ENCODE measurements at places on chromosomes 5 and 9. TPM values are rescaled to one million over a fixed set of nuclear protein-coding genes. Genes with fewer than 3 reads are reported as not detected.

GRCh38 chr9:110143950-110144545 lies 63.9 kb downstream of the C9orf152 start:
- DNase-seq, result no peak

DNA sequence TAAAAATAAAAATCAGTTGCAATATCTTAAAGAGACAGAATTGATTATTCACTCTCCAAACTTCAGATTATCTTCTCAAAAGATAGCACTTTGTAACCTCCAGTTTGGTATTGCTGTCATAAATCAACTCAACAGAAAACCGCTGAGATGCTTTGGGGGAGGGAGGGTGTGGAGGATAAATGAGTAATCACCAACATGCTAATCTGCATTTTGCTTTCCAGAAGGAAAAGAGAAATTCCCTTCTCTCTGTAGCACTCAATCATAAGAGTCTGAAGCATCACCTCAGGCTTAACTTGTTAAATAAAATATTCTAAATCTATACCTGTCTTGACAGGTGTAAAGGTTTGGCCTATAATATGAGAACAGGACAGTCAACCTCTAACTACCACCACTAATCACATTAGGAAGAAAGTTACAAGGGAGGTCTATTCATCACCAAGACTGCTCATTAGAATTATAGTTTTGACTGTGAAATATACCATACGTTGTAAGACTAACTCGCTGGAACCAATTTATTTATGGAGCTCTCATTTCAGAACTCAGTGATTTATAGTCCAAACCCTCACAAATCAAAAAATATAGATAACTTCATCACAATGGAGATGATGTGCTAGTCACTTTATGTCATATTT lies 89.0 kb downstream of the PIK3R1 start:
- DNase-seq, result no peak

GRCh38 chr9:108093773-108094675 lies 604.5 kb upstream of the KLF4 start:
- no peak for DNase-seq

DNA sequence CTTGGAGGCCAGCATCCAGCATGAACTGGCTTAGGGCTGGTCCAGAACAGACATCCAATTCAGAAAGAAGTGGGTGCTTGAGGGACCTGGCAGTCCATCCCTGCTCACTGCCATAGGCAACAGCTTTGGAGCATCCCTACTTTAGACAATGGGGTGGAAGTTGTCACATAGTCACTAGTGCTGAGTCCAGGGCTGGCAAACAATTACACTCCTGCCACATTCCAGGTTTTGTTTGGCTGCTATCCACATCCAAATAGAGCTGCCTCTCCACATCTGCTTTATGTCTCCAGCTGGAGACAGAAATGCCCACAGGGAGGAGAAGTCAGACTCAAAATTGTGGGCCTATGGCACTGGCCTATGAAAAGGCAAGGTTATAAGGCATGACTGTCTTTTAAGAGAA lies 7.0 kb downstream of the FSTL4 start:
- DNase-seq, result no peak

DNA sequence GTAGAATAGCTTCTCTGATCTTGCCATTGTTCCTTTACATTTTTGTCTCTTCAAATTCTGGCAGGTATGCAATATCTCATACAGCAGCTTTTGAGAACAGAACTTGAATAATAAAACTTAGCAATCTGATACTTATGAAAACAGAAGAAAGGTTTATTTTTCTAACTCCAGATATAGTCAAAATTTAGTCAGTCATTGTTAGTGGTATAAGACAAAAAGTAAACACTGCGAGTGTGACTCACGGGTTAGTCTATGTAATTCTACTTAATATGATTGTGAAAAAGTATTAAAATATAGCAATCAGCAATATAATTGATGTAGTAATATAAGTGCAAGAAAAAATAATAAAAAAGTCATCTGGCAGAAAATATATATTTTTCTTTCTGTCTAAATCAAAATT lies 910.4 kb downstream of the DNAH5 start:
- DNase-seq, result no peak

GRCh38 chr5:113578091-113578490 lies 64.6 kb downstream of the YTHDC2 start:
- DNase-seq, result no peak

- DNase-seq, result no peak
Measured at GRCh38 chr5:97575322-97575721, 392.3 kb upstream of the RIOK2 start.

DNA sequence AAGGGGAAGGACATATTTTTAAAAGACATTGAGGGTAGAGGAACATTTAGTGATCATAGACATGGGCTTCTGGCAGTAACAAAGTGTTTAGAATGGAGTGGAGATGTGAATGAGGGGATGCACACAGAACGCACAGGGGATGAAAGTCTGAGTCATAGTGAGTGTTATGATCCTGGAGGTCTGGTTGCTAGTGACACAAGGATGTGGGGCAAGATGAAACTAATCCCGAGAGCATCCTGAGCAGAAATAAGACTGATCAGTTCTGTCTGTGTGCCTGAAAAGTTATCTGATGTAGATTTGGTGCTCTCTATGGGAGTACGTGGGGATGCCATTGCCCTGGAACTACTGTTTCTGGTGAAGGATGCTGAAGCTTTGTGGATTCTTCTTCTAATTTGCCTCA lies 141.1 kb downstream of the CHSY3 start:
- DNase-seq, result no peak

IRX4 gene
- not detected for polyA plus RNA-seq

PCDHA5 gene
- polyA plus RNA-seq, result 0.17 TPM

- DNase-seq, result no peak
Measured at GRCh38 chr5:150762211-150762610, 3.4 kb upstream of the DCTN4 start.

OR13C4 gene
- not detected for polyA plus RNA-seq

TCERG1 gene
- polyA plus RNA-seq, result 163 TPM

IRX2 gene
- polyA plus RNA-seq, result 53.1 TPM

JAKMIP2 gene
- polyA plus RNA-seq, result 4.5 TPM

NEUROG1 gene
- polyA plus RNA-seq, result not detected

ATP6V1G1 gene
- 172 TPM for polyA plus RNA-seq

DNA sequence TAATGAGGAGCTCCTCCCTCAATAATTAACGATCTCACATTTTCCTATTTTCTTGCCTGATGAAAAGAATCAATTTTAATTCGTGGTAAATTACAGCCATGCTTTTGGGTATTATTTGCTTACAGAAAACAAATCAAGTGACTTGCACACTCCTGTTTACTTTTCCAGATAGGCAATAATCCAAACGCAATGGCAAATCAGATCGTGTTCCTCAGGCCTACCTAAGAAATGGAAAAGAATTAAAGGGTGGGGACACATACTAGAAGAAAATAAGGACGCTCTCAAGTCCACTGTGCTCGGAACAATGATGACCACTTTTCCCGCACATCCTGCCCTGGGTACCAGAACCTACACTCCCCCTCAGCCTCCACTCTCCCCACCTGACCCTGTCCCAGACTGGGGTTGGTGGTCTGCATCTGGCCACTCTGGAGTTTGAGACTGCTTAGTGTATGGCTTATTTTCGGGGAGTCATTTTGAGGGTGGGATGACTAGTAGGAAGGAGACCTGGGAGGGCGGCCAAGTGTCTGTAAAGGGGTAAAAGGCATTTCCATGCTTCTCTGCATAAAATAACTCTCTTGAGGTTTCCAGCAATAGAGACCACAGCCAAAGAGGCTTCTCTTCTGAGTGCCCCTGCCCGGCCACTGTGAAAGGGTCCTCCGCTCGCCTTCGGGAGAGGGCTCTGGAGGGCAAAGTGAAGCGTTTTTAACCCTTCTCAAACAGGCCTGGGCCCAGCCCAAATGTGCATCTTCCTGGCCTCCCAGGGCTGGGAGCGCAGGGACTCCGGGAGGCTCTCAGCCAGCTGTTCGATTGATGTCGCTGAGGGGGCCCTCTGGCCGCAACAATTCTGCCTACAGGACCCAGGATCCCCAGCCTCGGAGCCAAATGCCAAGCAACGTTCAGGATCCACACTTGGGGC lies 4.5 kb upstream of the OTP start:
- no peak for DNase-seq

- no peak for DNase-seq
Measured at GRCh38 chr9:94983552-94983951, 257.1 kb downstream of the AOPEP start.

FOXD4L4 gene
- polyA plus RNA-seq, result not detected

- DNase-seq, result no peak
Measured at GRCh38 chr5:9820691-9821449, 190.7 kb upstream of the TAS2R1 start.

LIFR gene
- polyA plus RNA-seq, result 204 TPM

DNA sequence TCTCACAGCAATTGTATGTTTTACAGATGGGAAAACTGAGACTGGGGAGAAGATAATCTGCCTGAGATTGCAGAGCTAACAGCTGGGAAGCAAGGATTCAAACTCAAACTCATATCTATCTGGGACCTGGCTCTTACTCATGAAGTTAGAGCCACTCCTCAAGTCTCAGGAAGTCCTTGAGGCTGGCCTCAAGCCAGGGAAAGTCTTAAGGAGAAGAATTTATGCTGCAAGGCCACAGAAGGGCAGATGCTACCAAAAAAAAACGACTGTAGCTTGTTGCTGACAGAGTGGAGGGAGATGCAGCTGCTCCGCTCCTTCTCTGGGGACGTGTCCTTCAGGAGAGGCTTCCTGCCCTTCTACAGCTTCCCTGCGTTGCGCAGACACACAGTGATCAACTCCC lies 39.8 kb downstream of the BARHL1 start:
- DNase-seq, result peak; percentile 6

- DNase-seq, result no peak
Measured at GRCh38 chr5:149135536-149136201, 5.6 kb upstream of the ABLIM3 start.

DNA sequence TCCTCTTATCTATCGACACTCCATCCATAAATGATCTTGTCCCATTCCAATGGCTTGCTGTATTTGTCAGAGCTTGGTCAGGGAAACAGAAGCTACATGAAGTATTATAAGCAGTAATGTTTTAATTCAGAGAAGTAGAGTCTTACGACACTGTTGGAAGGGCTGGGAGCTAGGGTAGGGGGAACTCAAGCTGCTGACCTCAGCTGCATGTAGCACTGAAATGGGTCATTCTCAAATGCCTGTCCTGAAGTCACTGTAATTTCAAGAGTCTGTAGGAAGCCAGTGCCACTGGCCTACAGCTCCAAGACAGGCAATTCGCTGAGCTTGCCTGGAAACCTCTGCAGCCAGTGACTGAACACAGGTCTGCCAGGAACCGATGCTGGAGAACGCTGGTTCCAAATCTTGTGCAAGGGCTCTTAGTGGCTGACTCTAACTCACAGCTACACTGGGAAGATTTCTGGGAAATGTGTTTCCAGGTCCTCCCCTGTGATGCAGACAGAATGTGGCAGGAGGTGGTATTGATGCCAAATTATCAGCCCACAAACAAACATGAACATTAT lies 532.4 kb downstream of the CCDC171 start:
- DNase-seq, result no peak

- DNase-seq, result peak; percentile 21
Measured at GRCh38 chr5:114305402-114306207, 56.3 kb upstream of the KCNN2 start.

CDX1 gene
- polyA plus RNA-seq, result 0.14 TPM

DNA sequence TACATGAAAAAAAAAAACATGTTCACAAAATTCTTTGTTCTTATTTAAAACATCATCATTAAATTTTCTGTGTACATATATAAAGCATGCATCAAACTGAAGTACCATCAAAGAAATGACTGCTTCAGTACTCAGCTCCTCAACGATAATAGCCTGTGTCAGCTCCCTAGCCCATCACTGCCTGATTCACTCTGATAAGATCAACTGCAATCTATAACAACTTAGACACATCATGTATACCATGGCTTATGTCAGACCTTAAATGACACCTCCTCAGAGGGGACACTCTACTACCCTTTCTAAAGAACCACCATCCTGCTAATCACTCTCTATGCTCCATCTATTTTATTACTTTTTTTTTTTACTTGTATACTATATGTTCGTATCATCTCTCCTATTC lies 200.5 kb upstream of the TLE4 start:
- no peak for DNase-seq

DNA sequence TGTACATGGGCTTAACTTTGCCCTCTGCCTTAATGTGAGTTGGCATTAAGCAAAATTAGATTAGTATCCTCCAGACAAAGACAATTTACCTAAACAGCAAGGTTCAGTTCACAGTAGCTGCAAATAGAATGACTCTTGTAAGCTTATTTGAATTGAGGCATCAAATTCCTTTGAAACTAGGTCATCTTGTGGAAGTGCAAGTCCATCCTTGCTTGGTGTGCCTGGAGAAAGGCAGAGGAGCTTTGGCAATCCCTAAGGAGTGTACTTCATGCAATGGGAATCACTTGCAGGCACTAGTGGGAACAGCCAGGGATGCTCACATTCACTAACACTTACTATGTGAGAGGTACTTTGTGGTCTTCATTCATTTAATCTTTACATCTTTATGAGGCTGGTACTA lies 118.3 kb downstream of the DRD1 start:
- no peak for DNase-seq

DNAH5 gene
- 3.7 TPM for polyA plus RNA-seq

- no peak for DNase-seq
Measured at GRCh38 chr9:68496356-68496755, 44.3 kb downstream of the TMEM252 start.

TAF11L7 gene
- not detected for polyA plus RNA-seq

ADCY2 gene
- 10.9 TPM for polyA plus RNA-seq

- DNase-seq, result peak; percentile 69
Measured at GRCh38 chr5:178309271-178310013, 76.8 kb upstream of the PHYKPL start.

DNA sequence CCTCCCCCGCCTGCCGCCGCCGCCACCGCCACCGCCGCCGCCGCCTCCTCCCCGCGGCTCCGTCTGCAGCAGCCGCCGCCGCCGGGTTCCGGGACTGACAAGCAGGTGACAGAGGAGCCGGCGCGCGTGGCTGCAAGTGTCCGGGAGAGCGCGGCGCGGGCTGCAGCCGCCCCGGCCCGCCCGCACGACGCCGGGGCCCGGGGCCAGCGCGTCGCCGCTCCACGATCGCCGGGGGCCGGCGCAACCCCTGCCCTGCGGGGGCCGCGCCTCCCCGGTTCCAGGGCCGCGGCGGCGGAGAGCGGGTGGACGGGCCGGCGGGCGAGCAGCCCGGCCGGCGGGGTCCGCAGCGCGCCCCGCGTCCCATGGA lies 343 bp downstream of the LMX1B start:
- no peak for DNase-seq

DNA sequence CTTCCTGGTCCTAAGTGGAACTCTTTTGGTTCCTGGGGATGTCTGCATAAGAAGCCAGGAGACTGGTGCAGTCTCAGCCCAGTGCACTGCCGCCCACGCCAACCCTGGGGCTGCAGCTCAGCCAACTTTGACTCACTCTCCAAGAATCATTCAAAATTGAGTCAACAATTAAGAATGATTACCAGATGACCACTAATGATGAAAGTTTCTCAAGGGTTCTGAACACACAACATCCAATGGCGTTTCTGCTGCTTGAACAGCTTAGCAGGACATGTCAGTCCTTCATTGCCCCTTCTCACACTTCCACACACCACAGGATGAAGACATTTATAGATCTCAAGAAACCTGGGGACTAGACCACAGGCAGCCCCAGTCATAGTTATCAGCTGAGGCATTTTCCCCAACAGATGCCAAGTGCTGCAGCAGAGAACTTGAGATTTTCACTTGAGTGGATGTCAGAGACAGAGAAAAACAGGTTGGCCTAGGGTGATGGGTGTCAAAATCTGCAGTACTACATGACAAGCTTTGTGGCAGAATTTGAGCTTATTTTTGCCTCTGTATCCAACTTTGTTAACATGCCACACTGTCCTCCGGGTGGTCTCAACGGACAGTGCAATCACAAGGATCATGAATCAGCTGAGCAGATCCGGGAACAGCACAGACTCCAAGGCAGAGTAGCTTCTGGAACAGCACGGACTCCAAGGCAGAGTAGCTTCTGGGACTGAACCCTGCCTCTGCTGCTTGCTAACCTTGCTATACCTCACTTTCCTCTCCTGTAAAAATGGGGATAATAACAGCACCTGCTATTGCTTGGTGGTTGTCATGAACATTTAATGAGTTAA lies 356.1 kb downstream of the SPOCK1 start:
- DNase-seq, result peak; percentile 75

All from left lung (tissue), 14 donors.